ENCODE measurements at places on chromosomes 5 and 9.

GRCh38 chr9:30060976-30061375 lies 2323.5 kb upstream of the ACO1 start:
- DNase-seq = no peak

GRCh38 chr9:75823151-75823550 lies 67.3 kb upstream of the PCSK5 start:
- DNase-seq = no peak

DNA sequence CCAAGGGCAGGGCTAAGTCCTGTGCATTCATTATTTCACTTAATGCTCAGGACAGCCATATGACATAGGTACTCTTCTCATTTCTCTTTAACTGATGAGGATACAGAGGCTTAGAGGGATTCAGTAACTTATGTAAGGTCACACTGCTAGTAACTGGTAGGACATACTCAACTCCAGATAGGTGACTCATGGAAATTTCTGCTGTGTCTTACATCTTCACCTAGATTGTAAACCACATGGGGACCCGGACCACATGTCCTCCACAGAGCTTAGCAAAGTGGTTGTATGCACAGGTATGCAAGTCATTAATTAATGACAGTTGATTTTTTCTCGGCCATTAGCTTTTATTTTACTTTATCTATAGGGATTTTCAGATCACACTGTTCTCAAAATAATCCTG lies 29.3 kb downstream of the SLC1A1 start:
- DNase-seq = no peak

GRCh38 chr9:74016004-74016403 lies 481.1 kb upstream of the RORB start:
- DNase-seq = no peak

GRCh38 chr5:2260211-2261003 lies 377.7 kb upstream of the IRX4 start:
- no peak for DNase-seq

DNA sequence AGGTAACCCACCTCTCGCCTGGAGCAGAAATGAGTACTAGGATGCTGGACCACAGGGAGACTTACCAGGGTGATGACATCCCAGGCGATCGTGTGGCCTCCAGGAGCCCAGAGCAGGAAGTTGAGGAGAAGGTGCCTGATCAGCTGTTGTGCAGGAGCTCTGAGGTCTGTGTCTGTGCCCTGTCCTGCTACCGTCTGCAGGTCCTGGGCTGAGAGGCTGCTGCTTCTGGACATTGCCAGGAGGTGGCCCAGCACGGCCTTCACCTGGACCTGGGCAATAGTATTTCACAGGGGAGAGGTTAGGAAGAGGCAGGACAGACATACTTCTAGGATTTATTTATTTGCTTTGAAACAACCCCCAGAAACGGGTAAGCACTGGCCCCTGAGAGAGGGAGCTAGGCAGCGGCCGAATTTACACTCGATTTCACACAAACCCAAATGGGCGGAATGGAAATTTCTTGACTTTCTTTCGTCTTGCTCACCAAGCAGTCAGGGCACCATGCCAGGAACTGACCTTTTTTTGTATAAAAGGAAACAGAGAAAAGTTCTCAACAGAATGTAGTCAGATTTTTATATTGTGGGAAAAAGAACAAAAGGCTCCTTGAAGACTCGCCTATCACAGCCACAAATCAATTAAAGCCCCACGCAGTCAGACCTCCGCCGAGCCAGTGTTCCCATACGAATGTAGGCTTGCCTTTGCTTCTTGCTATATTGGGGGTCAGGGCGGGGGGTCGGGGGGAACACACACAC lies 210.3 kb downstream of the FANCC start:
- no peak for DNase-seq

DNA sequence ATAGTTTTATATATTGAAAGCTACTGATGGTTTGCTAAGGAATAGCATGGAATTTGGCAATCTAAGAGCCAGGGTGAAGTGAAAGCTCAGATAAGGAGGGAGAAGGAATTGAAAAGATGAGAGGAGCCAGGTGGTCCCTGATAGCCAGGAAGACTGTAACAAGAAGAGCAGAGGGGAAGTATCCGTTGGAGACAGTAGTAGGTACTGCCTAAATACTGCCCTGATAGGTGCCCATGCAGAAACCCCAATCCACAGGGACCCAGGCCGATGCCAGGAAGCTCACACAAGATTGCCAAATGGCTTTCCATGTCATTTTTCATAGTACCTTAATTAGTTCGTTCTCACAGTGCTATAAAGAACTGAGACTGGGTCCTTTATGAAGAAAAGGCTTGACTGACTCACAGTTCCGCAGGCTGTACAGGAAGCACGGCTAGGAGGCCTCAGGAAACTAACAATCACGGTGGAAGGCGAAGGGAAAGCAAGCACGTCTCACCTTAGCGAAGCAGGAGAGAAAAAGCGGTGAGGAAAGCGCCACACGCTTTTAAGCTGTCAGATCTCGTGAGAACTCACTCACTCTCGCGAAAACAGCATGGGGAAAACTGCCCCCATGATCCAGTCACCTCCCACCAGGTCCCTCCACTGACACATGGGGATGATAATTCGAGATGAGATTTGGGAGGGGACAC lies 13.0 kb downstream of the ACTL7B start:
- DNase-seq = no peak

GRCh38 chr5:179343719-179344430 lies 1.4 kb downstream of the ADAMTS2 start:
- peak; percentile 76 for DNase-seq

- DNase-seq = peak; percentile 94
Observed at GRCh38 chr9:35907711-35908503, 1.4 kb upstream of the SPAAR start.
